Right renal pelvis (tissue), 4 donors: ENCODE measurements at places on chromosomes 2 and 18. TPM values are rescaled to one million over a fixed set of nuclear protein-coding genes. Genes with fewer than 3 reads are reported as not detected.

Gene SLC16A14
- polyA plus RNA-seq = 8.0 TPM

Gene RND3
- 43.6 TPM for polyA plus RNA-seq

DNA sequence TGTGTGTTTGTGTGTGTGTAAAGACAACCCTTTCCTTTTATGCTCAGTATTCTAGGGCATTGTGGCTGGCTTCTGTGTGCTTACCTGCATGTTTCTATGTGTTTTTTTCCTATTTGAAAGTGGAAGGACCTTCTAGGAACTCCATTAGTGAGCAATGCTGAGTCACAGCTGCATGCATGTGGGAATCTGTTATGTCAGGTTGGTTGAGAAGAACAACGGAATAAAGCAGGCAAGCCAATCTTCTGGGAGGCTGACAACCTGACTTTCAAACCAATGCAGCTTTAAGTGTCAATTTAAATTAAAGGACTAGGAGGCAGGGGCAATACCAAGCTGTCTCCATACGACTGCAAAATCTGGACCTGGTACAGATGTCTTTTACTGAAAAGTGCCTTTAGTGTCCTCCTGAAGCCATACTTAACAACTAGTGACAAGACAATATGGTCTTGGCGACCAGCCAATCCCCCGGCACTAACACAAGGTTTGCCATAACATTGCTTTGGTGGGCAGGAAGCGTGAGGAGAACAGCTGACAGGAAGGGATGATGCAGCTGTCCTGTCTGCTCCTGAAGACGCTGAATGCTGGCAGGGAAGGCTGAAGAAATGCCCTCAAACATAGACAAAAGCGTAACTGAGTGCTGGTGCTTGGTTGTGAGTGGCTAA, 514.7 kb upstream of the CDH7 start:
- no peak for DNase-seq

- DNase-seq = no peak
Measured at GRCh38 chr2:191995285-191995684, 148.4 kb upstream of the CAVIN2 start.

Gene LRP2
- 115 TPM for polyA plus RNA-seq

Gene IL36A
- polyA plus RNA-seq = not detected

GRCh38 chr18:69216321-69216720, 184.4 kb upstream of the DOK6 start:
- DNase-seq = no peak

DNA sequence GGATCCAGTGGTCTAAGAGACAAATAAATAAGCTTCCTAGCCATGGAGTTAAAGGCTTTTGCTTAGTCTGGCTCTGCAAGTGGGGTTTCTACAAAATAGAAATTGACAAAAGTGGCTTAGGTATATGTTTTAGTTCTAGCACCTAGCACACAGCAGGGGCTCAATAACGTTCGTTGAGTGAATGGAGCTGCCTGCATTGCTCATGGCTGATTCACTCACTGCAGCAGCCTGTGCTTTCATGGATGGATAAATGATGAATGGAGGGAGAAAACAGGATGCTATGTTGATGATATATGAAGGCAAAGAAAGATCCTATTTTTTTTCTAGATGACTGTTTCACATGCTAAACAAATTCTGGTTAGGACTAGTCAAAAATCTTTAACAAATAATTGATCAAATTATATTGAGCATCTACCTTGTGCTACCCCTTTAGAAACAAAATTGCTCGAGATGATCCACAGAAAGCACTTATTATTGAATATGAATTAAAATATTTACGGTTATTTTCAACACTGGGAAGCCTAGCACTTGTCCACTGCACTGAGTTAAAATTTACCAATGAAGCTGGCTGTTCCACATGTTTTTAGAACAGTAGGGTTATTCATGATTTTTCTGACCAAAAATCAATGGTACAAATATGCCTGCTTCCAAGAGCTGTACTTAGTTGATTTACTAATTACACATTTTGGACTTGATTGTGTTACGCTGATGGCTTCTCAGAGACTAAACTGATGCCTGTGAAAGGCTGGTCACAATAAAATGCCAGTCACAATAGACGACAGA, 39.6 kb downstream of the HDHD2 start:
- DNase-seq = no peak

DNA sequence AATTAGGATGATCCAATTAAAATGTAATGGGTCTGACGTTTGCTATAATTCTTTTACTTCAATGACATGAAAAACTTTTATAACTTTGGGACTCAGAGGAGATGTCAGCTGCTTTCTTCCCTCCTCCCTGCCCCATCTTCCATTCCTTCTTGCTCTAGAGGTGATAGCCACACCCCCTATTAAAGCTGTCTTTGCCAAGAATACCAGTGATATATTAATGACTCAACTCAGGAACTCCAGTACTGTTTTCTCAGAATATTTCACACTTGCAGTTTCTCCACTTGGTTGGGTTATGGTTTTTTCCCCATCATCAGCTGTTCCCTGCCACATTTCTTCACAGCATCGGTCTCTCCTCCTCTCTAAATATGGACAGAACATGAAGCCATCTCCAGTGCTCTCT, 184.0 kb downstream of the KCNE4 start:
- no peak for DNase-seq

GRCh38 chr18:45004546-45005080, 323.9 kb downstream of the SETBP1 start:
- DNase-seq = no peak

- no peak for DNase-seq
Measured at GRCh38 chr18:8766559-8767293, 61.4 kb downstream of the MTCL1 start.

GRCh38 chr2:85680707-85681371, 12.8 kb upstream of the SFTPB start:
- DNase-seq = no peak

- DNase-seq = no peak
Measured at GRCh38 chr2:237639836-237640220, 12.4 kb downstream of the LRRFIP1 start.
